Stimulated activated CD4-positive, alpha-beta T cell treated with anti-CD3 and anti-CD28 coated beads, Interleukin-4, amount 100 ng/mL, for 1 hour (primary cell): ENCODE measurements at places on chromosomes 7 and 10.

- no peak for DNase-seq
Measured at GRCh38 chr7:159017741-159018140, 126.9 kb downstream of the VIPR2 start.

DNA sequence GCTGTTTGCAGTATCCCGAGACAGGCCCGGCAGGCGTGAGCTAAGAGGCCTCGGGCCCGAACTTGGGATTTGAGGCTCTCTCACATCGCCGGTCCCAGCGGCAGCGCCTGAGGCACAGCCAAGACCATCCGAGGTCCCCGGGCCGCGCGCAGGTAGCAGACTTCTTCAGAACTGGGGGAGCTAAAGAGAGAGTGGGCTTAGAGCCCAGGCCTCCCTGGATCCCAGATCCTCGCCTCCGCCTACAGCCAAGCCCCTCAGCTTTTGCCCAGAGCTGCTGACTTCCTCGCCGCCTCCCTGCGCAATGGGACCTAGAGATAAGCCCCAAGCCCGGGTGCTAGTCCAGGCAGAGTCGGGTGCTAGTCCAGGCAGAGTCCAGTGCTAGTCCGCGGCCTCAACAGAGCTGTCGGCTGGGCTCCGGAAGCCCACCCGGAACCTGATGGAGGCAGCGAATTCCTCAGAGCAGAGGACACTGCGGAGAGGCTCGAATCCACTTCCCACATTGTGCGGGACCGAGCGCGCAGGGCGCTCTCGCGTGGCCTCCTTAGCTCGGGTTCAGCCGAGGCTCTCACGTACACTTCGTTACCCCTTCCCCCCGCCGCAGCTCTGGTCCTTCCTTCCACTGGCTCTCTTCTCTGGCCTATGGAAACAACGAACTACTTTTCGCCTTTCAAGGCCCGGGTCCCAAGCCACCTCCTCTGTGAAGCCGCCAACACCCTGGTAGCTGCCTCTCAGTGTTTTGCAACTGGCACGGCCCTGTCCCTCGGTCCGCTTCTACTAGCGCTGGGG, 5.8 kb downstream of the LBX1 start:
- no peak for DNase-seq

GRCh38 chr10:131881104-131881880, 19.5 kb upstream of the PPP2R2D start:
- no peak for DNase-seq

- no peak for DNase-seq
Measured at GRCh38 chr7:30805081-30805691, 34.0 kb downstream of the MINDY4 start.

DNA sequence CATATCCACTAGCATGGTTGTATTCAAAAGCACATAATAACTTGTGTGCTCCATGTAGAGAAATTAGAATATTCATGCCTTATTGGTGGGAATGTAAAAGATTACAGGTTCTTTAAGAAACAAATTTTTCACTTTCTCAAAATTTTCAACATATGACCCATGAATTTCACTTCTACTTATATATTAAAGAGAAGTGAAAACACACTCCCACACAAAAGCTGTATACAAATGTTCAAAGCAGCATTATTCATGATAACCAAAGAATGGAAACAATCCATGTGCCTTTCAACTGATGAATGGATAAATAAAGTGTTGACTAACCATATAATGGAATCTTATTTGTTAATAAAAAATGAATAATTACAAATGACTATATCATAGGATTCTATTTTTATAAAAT, 694.5 kb upstream of the PCDH15 start:
- no peak for DNase-seq

GRCh38 chr10:116699471-116700150, 42.8 kb downstream of the HSPA12A start:
- DNase-seq, result no peak

GRCh38 chr10:112000466-112000865, 183.1 kb downstream of the GPAM start:
- no peak for DNase-seq

GRCh38 chr7:149063476-149063875, 27.0 kb downstream of the ZNF786 start:
- no peak for DNase-seq

GRCh38 chr10:5668429-5668828, 2.0 kb upstream of the ASB13 start:
- DNase-seq, result no peak

DNA sequence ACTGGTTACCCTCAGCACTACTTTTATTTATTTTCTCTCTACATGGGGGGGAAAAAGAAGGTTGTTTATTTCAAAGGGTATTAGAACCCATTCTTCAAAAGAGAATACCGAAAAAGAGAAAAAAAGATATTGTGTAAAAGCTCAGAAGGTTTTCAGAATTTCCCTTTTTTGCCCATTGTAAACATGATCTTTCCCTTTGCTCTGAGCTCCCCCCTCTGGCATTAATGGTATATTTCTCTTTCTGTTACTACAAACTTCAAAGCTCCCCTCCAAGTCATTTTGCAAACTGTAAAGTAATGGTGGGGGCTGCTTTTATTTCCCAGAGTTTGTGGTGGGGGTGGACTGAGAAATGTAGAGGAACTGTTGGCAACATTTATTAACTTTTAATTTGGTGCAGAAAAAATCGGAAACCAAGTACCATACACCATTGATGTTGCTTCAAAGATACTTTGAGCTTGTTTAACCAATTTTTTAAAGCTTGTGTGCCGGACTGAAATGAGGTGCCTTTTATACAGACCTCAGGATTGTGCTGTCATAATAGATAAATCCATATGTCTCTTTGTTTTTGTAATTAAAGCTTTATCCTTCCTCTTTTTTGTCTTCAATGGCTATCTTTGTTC, 181.5 kb downstream of the EXOC4 start:
- DNase-seq, result no peak

DNA sequence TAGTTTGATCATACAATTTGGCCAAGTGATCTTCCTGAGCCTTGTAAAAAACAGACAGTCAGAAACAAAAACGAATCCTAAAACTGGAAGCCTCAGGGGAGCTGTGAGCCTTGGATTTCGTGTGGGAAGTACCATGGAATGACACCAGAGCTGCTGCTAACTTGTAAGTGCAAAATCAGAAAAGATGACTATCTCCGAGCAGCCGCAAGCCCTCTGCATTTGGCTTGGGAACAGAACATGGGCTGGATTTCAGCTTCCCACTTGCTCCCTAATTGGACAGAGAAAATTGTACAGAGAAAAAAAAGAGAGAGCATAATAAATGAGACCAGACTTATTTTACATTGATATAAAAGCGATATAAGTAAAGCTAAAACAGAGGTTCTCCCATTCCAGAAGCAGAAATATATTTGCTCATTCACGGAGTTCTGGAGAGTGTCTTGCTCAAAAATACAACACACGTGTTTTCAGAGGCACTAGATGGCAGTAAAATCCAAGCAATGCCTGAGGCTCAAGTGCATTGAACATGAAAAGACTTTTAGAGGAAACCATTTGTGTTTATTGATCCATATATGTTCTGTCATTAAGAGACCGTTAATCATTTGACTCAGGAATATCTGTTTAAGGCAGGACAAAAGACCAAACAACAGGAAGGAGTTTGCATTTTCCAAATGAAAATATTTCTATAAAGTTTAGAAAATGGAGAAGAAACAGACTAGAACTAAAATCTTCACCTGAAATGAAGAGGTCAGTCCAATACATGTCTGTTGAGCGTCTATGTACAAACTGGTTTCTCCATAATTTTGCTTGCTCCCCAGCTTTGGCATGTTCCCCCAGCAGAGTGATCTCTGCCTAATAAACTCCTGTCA, 78.3 kb upstream of the SLC26A5 start:
- DNase-seq, result no peak

- no peak for DNase-seq
Measured at GRCh38 chr7:132160611-132161532, 415.4 kb downstream of the PLXNA4 start.

- no peak for DNase-seq
Measured at GRCh38 chr10:126204320-126204719, 184.0 kb downstream of the ADAM12 start.

DNA sequence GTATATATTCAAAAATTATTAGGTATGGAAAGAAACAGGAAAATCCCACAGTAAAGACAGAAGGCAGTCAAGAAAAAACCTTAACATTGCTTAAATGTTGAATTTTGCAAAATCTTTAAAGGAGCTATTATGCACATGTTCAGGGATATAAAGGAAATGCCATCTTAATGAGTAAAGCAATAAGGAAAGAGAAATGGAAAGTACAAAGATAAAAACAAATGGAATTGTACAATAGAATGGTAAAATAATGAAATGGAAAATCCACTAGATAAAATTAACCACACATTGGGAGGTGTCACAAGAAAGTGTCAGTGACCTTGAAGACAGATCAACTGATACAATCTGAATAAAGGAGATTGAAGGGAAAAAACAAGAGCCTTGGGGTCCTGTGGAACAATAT, 82.0 kb downstream of the KIF20B start:
- DNase-seq, result no peak

DNA sequence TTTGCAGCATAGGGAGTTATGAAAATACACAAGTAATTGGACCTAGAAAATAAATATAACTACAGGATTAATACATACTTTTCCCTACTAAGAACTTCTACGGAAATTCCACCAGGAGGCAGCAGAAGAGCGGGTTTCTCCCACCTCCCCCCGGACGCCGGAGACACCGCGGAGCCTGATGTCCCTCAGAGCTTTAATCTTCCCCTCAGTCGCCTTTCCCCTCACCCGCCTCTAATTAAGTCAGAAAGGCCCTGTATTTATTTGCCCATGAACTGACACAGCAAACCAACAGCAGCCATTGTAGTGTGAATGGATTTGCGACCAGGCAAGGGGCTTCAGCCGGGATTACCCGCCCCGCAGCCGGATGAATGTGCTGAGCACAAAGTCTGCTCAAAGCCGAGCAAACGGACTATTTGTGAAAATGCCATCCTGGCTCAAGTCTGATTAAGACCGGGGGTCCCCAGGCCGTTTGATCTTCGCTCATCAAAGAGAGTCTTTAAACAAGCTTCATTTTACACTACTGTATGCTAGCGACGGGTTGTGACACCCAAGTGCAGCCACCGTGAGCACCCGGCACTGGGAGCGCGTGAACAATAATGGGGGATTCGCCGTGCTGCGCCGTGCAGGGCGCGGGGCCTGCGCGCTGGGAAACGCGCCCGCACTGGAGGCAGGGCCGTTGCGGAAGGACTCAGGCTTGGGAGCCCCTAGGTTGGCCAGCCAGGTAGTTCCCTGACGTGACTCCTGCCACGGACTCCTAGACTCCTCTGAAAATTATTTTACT, 5.6 kb upstream of the DKK1 start:
- DNase-seq, result no peak

- no peak for DNase-seq
Measured at GRCh38 chr7:2017481-2017891, 215.3 kb downstream of the MAD1L1 start.

GRCh38 chr7:2537981-2538851, 17.1 kb downstream of the BRAT1 start:
- no peak for DNase-seq

GRCh38 chr7:80830010-80830409, 88.8 kb downstream of the SEMA3C start:
- DNase-seq, result no peak

DNA sequence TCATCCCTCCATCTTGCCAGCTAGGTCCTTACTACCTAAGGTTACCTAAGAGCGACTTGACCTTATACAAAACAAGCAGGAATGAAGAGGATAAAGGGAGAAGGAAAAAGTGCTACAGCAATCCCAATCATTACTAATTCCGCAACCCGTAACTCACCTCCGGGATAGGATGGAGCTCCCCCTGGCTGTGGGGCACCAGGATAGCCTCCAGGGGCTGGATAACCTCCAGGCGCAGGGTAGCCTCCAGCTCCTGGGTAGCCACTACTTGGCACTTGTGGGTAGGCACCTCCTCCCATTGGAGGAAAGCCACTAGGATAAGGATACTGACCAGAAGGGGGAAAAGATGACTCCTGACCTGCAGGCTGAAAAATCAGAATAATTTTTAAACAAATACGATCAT, 15.8 kb downstream of the ANXA7 start:
- no peak for DNase-seq

DNA sequence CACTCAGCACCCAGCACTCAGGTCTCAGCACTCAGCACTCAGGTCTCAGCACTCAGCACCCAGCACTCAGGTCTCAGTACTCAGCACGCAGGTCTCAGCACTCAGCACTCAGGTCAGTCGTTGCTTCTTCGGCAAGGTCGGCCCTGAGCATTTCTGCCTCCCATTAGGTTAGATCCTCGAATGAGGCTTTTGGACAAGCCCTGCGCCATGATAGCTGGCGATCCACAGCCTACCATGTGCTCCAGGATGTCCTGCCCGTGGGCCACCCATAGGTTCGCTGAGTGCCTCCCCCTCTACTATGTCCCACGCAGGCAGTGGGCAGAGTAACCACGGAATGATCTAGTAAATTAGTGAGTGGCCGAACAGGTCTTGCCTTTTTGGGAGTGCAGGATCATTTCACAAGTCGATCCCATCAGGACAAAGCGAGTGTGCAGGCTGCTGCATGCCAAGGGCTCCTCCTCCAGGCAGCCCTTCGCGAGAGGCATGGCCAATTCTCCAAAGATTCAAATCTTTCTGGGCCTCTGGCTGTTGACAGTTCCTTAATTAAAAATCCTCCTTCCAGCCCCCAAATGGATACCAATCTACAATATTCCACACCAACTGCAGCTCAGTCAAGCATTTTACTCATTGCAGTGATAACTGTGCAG, 206.3 kb downstream of the ADARB2 start:
- DNase-seq, result no peak

GRCh38 chr10:31912289-31912688, 16.3 kb downstream of the ARHGAP12 start:
- no peak for DNase-seq

GRCh38 chr7:35555386-35555785, 139.5 kb downstream of the HERPUD2 start:
- DNase-seq, result no peak

GRCh38 chr10:114402233-114402632, 2.1 kb downstream of the AFAP1L2 start:
- no peak for DNase-seq

- no peak for DNase-seq
Measured at GRCh38 chr10:33241351-33241750, 93.1 kb downstream of the NRP1 start.

DNA sequence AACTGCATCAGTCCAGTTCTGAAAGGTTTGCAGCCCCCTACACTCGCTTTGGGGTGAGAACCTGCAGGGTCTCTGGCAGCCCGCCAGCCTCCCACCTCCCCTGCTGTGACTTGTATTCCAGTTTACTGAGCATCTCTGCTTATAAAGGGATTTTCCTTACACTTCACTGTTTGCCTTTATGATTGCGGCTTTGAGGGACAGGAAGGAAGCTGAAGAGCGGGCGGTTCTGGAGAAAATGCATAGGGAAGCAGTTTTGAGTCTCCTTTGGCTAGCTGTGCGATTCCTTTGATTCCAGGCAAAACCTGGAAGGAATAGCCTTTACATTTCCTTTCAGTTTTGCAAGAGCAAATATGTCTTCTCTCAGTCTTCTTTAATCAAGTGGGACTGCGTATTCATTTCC, 65.0 kb upstream of the TRIM8 start:
- DNase-seq, result no peak

- no peak for DNase-seq
Measured at GRCh38 chr7:98248156-98248555, 3.9 kb downstream of the TECPR1 start.
